ENCODE measurements at places on chromosomes 2 and 18.

DNA sequence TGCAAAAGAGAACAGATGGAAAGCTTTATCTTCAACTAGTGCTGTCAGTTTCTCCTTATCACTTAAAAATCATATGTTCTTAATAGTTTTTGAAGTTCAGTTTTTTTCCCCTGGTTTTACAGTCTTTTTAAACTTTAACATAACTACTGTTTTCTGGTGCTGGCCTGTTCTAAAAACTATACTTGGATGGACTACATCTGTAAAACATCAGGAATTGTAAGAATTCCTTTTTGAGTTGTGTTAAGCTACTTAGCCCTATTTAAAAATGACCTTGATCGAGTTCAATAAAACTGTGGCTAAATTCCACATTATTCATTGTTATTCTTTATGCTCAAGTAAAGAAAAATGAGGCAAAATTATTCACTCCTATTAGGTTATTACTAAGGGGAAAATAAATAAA, 397.7 kb downstream of the NUP35 start:
- DNase-seq = no peak

DNA sequence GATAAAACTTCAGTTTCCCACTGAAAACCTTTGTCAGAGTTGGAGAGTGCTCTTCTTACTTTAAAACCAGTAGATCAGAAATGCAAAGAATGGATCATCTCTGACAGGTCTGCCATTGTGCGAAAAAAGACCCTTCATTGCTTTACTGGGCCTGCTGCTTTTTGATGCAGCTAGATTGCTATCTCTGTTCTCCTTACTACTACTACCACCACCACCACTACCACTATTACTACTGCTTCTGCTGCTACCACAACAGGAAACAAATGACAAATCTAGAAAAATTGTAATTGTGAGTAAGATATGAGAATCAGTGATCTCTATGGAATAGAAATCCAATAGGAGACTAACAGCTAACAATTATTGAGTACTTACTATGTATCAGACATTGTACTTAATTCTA, 85.8 kb downstream of the PKP4 start:
- no peak for DNase-seq

DNA sequence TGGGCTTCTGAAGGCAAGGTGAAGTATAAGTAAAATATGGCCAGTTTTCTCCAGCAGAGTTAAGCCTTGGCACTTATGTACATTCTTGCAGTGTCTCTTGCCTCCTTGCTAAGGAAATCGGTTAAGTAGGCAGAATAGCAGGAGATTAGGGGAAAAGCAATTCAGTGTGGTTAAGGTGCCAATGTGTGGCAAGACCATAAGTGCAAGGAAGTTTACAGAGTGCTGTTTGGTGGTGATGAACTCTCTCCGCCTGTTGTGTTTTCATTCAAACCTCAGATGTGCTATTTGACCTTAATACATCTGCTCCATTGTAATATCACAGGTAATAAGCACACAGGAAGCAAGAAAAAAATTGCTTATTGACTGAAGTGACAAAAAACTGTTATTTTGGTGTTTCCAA, 156.1 kb downstream of the MGAT5 start:
- no peak for DNase-seq

GRCh38 chr2:23235292-23235691, 149.7 kb upstream of the KLHL29 start:
- no peak for DNase-seq

- no peak for DNase-seq
Measured at GRCh38 chr2:46847726-46848412, 67.7 kb downstream of the MCFD2 start.

DNA sequence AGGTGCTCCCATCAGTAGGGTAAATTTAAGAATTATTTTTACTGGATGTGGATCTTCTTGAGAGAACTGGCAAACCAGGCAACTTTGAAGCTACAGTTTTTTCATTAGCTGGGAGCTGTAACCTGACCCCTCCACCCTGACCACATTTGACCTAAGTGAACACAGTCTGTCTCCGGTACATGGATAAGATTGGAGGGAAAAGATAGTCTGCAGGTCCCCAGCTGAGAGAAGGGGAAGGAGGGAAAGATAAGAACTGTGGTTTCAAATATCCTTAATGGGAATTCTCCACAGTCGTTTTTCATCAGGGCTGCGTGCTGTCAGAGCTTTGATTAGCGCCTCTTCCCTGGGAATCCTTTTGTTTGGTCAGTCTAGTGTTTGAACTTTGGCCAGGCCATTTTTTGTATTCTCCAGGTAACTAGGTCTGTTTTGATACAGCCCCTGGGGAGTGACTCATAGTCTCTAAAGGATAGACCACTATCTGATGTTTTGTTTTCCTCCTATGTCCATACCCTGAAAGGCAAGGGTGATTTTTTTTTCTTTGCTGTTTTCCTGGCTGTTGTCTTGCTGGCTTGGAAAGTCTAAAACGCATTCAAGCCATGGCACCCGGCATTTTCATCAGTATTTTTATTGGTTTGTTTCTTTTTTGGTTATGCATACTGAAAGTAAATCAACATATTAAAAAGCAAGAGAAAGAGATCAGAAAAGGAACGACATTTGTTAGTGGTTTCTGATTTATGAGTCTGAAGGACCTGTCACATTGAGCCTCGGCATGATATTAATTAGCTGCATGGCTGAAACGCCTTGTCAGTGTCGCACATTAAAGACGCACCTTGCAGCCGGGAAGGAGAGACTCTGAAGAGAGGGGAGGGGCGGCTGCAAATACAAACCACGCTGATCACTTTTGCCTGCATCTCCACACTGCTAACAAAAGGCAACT, 183.4 kb upstream of the FN1 start:
- DNase-seq = no peak

DNA sequence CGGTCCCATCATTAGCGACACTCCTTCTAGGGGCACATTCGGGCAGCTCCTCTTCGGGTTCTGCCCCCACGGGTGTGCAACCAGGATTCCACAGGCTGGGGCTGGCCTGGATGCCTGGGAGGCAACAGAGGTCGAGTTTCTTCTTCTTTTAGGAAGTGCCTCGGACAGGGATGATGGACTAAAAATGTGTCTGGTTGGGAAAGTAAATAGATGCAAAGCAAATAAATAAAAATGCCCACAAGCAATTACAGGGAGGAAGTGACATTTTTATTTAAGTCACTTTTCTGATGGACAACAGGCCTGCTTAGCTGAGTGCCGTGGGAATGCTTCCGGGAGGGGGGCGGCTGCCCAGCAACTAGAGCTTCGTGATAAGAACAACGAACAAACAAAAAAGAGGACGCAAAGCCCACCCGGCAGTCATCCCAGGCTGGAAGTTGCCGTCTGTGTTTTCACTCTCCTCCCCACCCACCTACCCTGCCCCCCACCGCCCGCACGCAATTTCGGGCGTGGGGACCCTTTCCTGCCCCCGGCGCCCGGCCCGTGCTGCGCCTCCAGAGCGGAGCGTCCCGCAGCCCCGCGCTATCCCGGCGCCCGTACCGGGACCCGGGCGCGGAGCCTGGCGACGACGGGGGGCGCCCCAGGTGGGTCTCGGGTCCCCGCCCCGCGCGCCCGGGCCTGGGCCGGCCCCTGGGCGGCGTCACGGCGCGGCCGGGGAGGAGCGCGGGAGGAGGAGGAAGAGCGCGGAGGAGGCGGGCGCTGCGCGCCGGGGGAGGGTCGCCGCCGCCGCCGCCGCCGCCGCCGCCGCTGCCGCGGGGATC, 412 bp upstream of the NCK2 start:
- DNase-seq = no peak

DNA sequence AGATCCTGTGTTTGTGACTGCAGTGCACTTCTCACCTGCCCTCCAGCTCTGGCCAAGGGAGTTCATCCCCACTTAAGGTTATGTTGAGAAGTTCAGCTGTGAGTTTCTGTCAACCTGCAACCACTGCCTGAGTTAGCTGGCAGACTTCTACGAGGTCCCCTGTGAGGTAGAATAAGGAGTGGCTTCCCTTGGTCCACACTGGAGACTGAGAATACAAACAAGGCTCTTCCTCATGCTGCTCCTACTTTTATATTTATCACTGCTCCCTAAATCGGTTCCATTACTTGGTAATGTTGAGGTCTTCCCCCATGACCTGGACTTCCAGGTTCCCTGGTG, 353.2 kb upstream of the CWC22 start:
- DNase-seq = no peak

GRCh38 chr2:40202798-40203400, 249.0 kb downstream of the SLC8A1 start:
- DNase-seq = no peak

DNA sequence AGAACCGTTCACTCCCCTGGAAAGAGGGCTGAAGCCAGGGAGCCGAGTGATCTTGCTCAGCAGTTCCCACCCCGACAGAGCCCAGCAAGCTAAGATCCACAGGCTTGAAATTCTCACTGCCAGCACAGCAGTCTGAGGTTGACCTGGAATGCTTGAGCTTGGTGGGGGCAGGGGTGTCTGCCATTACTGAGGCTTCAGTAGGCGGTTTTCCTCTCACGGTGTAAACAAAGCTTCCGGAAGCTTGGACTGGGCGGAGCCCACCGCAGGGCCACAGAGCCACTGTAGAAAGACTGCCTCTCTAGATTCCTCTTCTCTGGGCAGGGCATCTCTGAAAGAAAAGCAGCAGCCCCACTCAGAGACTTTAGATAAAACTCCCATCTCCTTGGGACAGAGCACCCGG, 180.8 kb downstream of the WDR7 start:
- no peak for DNase-seq

- DNase-seq = no peak
Measured at GRCh38 chr2:165871025-165871424, 77.0 kb upstream of the GALNT3 start.

DNA sequence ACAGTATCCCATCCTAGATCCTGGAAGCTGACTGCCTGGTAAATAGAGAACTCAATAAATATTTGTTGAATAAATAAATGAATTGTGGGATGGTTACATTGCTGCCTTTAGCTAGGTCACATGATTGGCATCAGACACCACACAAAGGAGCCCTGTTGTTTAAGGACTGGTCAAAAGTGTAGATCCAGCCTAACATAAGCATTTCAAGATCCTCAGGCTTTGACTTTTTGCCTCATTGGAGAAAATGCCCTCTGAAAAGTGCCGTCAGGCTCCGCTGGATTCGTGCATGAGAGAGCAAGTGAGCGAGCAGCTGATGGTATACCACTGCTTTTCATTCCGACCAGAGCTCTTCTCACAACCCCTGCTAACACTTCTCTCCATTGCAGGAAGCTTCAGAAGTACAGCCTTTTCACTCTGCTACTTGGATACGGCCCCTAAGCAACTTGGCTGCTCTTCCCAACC, 1.3 kb upstream of the ZNF24 start:
- no peak for DNase-seq

GRCh38 chr2:128311755-128312341, 6.8 kb downstream of the HS6ST1 start:
- DNase-seq = no peak

DNA sequence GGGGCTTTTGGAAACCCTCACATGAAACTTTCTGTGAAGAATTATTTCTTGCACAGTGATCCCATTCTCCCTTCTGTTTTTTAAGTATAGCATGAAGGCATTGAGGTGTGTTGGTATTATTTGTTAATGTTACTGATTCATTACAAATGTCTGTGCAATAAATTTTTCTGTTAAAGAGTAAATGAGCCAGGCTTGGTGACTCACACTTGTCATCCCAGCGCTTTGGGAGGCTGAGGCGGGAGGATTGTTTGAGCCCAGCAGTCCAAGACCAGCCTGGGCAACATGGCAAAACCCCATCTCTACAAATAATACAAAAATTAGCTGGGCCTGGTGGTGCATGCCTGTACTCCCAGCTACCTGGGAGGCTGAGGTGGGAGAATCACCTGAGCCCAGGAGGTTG, 87.8 kb downstream of the KCTD18 start:
- no peak for DNase-seq

DNA sequence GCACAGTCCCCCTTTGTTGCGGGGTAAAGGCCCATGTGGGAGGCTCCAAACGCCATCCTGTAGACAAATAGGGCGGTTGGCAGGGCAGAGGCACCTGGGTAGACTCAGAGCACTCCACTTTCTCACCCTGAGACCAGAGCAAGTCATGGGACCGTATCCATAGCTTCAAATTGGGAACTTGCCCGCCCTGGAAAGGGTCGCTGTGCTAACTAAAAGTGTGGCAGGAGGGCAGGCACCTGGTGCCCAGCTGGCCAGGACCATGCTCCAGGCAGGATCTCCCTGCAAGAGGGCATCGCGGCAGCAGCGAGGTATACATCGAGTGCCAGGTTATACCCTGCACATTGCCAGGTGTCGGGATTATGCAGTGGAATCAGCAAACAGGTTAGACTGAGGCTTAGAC, 20.8 kb upstream of the SCLY start:
- DNase-seq = no peak

GRCh38 chr2:70596739-70597138, 43.1 kb upstream of the TGFA start:
- DNase-seq = no peak

DNA sequence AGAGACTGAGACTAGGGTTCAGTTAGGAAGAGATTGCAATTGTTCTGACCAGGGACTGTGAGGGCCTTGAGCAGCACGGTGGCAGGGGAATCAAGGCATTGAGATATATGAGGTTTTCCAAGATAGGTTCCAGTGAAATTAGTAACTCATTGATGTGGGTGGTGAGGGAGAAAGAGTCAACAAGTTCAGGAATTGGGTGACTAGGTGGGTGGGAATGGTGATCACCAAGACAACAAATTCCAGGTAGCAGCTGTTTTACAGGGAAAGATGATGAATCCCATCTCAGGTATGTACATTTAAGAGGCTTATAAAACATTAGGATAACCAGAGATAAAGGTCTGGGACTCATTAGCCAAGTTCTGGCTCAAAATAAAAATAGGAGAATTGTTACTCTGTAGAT, 251.5 kb upstream of the MGAT5 start:
- DNase-seq = no peak

DNA sequence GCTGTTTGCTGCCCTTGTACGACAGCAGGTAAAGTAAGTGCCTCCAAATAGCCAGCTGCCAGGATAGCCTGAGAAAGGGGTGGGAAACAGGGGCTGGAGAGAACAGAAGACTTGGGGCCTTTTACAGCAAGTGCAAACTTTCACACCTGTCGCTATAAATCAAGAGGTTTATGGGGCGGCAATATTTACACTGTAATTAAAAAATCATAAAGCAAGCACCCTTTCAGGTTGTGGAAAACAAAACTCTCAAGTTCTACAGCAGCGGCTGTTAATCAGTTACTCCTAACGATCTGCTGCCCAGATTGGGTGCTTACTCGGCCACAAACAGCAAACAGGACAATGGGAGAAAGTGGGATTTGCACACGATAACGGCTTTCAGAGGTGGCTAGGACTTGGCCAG, 359.5 kb upstream of the ETAA1 start:
- no peak for DNase-seq

- no peak for DNase-seq
Measured at GRCh38 chr2:85777441-85777861, 23.7 kb downstream of the ATOH8 start.

Data from activated CD8-positive, alpha-beta memory T cell treated with anti-CD3 and anti-CD28 coated beads for 1 hour (primary cell).